ENCODE measurements at places on chromosomes 2 and 18.

- no peaks in the 10 kb centered on the region for H3K36me3 ChIP-seq
- no peaks in the 10 kb centered on the region for H3K27me3 ChIP-seq
- H3K27ac ChIP-seq: no peak overlapping the region
- DNase-seq: no peak
- no peak overlapping the region for H3K4me3 ChIP-seq
- no peaks in the 10 kb centered on the region for H3K4me1 ChIP-seq
These were observed 103.2 kb upstream of the EFEMP1 start for GRCh38 chr2:56026828-56027227.

DNA sequence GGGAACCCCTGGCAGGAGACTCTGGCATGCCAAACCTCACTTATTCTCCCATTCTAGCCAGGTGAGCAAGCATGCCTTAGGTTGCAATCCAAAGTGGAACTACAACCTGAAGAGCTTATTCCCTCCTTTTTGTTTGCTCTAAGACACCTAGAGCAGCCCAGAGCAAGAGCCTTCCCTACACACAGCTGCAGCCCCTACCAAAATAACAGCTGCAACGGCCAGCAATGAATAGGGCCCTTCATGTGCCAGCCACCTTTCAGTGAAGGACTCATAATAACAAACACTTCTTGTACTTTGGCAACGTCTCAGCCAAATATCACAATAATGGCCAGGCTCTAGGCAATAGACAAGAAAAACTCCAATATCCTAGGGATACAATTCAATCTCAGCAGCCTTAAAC is 178.7 kb downstream of the ALK start:
- H3K36me3 ChIP-seq: no peaks in the 10 kb centered on the region
- H3K27ac ChIP-seq: no peak overlapping the region
- DNase-seq: no peak
- H3K4me1 ChIP-seq: no peaks in the 10 kb centered on the region
- no peak overlapping the region for H3K4me3 ChIP-seq

DNA sequence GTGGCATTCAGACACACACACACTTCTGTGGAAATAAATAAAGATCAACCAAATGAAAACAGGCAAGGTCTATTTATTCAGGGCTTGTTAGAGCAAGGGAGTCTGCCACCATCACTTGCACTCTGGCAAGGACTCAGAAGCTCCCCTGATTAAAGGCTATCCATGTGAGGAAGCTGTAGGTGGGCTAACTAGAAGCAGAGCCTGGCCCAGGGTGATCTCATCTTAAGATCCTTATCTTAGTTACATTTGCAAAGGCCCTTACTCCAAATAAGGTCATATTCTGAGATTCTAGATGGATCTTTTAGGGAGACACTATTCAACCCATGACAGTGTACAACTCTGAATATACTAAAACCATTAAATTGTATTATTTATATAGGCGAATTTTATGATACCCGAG is 190.0 kb upstream of the SRD5A2 start:
- H3K27ac ChIP-seq: no peak overlapping the region
- H3K4me1 ChIP-seq: no peaks in the 10 kb centered on the region

GRCh38 chr2:173979751-173980351 is 14.7 kb upstream of the SP3 start:
- peaks cover 2% of the 10 kb centered on the region for H3K36me3 ChIP-seq
- no peak for DNase-seq
- H3K27me3 ChIP-seq: peaks cover 3% of the 10 kb centered on the region
- H3K4me3 ChIP-seq: no peak overlapping the region

GRCh38 chr2:28338046-28338817 is 54.4 kb upstream of the FOSL2 start:
- no peak overlapping the region for H3K4me3 ChIP-seq
- no peaks in the 10 kb centered on the region for H3K4me1 ChIP-seq
- peaks cover 6% of the 10 kb centered on the region for H3K36me3 ChIP-seq
- H3K27me3 ChIP-seq: no peaks in the 10 kb centered on the region
- no peak for DNase-seq

- no peak for DNase-seq
- H3K4me3 ChIP-seq: no peak overlapping the region
- H3K4me1 ChIP-seq: no peaks in the 10 kb centered on the region
- peaks cover 15% of the 10 kb centered on the region for H3K27me3 ChIP-seq
These were observed 17.3 kb downstream of the EN1 start for GRCh38 chr2:118830118-118830517.

GRCh38 chr2:44075541-44075940 is 79.8 kb upstream of the LRPPRC start:
- peaks cover 1% of the 10 kb centered on the region for H3K27me3 ChIP-seq
- no peak overlapping the region for H3K4me3 ChIP-seq
- H3K36me3 ChIP-seq: no peaks in the 10 kb centered on the region
- no peak for DNase-seq

DNA sequence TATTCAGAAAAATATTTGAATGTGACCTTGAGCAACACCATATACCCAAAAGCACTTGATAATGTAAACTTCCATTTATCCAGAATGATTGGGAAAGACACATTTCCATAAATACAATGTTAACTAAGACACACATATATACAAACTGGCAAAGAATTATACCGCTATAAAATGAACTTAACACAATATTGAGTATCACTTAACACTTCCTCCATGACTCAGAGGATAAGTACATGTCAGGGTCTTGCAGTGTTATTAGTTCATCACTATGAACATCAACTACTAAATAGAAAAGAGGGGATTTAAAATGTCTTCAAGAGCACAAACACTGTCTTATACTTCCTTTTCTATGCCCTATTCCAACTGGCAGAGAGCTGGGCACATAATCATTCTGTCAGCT is 18.6 kb downstream of the WDSUB1 start:
- H3K4me3 ChIP-seq: no peak overlapping the region
- no peak for DNase-seq
- H3K27me3 ChIP-seq: no peaks in the 10 kb centered on the region
- H3K4me1 ChIP-seq: peaks cover 2% of the 10 kb centered on the region
